CD8-positive, alpha-beta T cell (primary cell): ENCODE measurements at places on chromosomes 4 and X. TPM values are rescaled to one million over a fixed set of nuclear protein-coding genes. Genes with fewer than 3 reads are reported as not detected.

Gene MAGEB10
- not detected for total RNA-seq

Gene CTBP1
- 132 TPM for total RNA-seq

Gene RBM47
- not detected for total RNA-seq

Gene ASMT
- total RNA-seq: 0.49 TPM

Gene KANTR
- total RNA-seq: 8.6 TPM
